ENCODE measurements at places on chromosomes 3 and 15.

- DNase-seq, result no peak
Observed at GRCh38 chr15:58934114-58934447, 602 bp upstream of the SLTM start.

DNA sequence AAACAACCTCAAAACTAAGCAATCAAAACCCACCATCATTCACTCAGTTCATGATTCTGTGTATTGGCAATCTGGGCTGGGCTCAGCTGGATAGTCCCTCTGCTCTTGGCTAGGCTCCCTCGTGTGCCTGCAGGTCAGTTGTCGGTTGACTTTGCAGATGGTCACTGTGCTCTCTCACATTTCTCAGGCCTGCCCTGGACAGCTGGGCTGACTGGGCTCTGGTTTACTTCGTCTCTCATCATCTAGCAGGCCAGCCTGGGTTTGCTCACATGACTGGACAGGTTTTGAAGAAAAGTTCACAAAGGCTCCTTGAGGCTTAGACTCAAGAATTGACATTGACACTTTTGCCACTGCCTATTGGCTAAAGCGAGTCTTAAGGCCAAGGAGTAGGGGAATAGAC, 105.0 kb upstream of the CTNNB1 start:
- DNase-seq, result no peak

DNA sequence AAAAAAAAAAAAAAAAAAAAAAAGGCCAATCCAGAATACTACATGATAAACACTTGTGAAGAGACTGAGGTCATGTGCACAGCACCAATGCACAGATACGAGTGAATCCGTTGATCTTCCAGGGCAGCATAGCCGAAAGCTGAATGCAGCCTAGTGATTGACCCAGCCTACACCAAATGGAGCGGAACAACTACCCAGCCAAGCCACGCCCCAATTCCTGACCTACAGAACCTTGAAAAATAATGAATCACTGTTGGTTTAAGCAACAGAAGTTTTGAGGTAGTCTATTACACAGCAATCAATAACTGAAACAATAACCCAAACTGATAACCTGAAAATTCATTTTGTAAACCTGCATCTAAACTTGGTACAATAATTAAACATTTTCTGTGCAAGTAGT, 361.0 kb downstream of the FHIT start:
- no peak for DNase-seq

GRCh38 chr3:21528291-21528995, 222.6 kb downstream of the ZNF385D start:
- DNase-seq, result no peak

DNA sequence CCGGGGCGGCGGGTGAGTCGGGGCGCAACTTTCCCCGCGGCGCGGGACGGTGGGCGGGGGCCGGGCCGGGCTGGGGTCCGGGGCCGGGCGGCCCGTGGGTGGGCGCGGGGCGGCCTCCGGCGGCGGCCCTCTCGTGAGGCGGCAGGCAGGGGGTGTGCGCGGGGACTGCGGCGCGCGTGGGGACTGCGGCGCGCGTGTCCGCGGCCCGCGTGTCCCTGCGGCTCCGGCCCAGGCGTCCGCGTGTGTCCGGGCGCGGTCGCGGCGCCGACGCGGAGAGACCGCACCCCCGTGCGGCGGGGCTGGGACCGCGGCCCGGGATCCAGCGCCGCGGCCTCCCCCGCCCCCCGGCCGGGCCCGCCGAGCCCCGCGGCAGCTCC, 349 bp downstream of the PLXNA1 start:
- DNase-seq, result peak; percentile 49

GRCh38 chr3:172319595-172319994, 128.7 kb downstream of the GHSR start:
- no peak for DNase-seq

DNA sequence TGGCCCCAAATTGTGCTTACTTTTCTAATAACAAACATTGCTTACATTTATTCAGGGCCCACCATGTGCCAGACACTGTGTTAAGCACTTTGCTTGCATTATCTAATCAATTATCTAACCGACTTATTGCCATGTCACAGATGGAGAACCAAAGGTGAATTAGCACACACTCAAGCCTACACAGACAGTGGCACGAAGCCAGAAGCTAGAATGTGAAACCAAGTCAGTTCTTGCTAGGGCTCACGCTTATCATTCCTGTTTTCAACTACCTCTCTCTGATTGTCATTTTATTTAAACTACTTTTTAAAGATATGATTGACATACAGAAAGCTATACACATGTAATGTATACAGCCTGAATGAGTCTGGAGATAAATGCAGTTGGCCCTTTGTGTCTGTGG, 215.7 kb upstream of the CFAP20DC start:
- peak; percentile 20 for DNase-seq

DNA sequence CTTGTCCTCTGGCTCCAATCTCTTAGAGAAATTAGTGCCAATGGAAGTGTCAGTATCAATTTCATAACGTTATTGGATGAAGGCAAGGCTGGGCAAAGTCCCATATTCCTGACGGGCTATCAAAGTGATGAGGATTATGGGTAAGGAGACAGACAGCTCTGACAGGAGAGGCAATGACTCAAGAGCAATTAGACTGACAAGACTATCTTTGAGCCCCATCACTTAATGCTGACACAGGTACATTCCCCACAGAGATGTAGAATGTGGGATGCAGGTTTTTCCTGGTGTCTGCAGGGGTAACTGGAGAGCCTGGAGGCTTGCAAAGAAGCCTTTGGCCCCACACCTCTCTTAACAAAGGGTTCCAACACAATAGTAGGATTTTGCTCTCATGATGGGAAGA, 208.3 kb downstream of the NTRK3 start:
- no peak for DNase-seq

GRCh38 chr3:55454611-55455010, 32.5 kb downstream of the WNT5A start:
- no peak for DNase-seq

DNA sequence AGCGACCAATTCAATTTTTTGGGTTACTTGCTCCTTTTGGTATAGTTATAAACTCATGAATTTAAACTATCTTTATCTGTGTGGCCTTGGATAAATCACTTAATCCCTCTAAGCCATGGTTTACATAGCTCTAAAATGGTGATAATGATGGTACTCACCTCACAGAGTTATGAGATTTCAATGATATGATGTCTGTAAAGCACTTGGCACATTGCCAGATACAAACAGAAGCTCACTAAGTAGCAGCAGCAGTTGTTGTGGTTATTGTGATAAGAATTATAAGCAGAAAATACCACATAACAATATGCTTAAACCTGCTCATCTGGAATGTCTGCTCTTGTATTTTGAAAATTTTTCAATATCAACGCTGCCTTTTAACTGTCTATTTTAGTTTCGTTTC, 185.1 kb upstream of the SNTN start:
- DNase-seq, result no peak

GRCh38 chr3:112736805-112737566, 96.0 kb upstream of the CCDC80 start:
- DNase-seq, result no peak

Data from suppressor macrophage treated with lipopolysaccharide for 4 hours (primary cell).